ENCODE measurements at places on chromosomes 1 and 21.

- no peak for DNase-seq
Observed at GRCh38 chr21:27035791-27036190, 68.9 kb upstream of the ADAMTS5 start.

GRCh38 chr1:221394011-221394544 lies 347.8 kb downstream of the DUSP10 start:
- no peak for DNase-seq

GRCh38 chr21:42337276-42337675 lies 13.5 kb downstream of the TFF2 start:
- DNase-seq = no peak

DNA sequence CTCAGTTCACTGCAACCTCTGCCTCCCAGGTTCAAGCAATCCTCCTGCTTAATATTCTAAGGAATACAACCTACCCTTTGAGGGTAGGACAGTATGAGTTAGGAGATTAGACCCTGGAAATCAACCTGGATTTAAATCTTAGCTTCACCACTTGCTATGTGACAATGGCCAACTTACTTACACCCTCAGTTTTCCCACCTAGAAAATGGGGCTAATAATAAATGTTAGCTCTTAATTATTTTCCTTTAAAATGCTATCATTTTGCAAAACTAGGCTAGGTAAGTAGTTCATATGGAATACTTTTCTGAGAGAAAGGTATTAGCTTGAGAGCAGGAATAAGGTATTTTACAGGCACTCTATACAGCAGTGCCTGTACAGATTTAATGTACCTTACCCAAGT lies 110.8 kb downstream of the PHTF1 start:
- no peak for DNase-seq

DNA sequence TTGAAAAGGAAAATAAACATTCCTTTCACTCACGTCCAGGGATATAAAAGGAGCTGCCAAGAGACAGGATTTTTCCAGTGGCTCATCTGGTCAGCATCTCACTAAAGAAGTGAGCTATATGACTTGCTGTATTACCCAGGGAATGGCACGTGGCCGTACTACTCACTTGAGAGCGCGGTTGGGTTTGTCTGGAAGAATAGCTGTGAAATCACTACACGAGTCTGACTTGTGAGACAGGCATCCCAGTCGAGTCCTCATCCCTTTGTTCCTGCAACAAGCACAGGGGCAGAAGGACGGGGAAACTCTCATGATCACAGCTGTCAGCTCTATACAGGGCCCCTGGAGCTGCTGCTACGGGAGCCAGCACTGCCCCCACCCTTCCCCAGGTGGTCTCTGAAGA lies 17.7 kb downstream of the RGS8 start:
- DNase-seq = no peak

- DNase-seq = peak; percentile 91
Observed at GRCh38 chr1:2545754-2546514, 10.2 kb upstream of the TNFRSF14 start.

DNA sequence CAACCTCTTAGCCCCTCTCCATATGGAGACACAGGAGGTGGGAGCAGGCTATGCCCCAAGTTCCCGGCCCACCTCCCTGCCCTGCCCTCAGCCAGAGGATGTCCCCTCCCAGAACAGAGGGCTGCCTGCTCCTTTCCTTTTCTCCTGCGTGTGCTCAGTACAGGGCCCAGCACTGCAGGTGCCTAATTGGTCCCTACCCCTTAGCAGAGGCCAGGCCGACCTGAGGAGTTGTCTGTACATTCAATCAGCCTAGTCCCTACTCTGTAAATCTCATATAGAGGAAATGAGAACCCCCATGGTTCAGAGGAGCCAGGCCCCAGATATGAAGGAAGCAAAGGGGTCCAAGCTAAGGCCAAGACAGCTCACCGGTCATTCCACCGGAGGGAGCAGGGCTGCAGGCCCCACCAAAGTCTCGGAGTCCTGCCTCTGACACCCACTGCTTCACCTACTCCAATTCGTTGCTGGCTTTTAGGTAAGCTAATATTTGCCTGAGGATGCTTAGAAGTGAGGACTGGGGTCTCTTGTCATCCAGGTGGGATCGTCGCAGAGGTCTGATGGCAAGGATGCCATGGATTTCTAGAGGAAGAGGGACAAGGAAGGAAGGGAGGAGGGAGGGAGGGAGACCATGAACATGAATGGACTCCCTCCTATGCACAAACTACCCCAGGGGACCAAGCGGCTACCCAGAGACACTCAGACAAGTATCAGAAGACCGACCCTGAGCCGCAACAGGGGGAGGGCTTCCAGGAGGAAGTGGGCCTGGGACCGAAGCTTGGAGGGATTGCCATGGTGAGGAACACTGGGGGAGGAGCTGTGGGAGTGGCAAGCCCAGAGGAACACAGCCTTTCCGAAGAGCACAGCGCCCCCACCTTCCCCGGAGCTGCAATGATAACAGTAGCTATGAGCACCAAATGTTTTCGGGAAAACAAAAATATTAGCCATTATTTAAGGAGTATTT lies 30.4 kb upstream of the FOXO6 start:
- DNase-seq = no peak

GRCh38 chr1:31912839-31913239 lies 25.3 kb downstream of the PTP4A2 start:
- DNase-seq = no peak

- DNase-seq = no peak
Observed at GRCh38 chr1:220526294-220526693, 1.6 kb upstream of the MARK1 start.

DNA sequence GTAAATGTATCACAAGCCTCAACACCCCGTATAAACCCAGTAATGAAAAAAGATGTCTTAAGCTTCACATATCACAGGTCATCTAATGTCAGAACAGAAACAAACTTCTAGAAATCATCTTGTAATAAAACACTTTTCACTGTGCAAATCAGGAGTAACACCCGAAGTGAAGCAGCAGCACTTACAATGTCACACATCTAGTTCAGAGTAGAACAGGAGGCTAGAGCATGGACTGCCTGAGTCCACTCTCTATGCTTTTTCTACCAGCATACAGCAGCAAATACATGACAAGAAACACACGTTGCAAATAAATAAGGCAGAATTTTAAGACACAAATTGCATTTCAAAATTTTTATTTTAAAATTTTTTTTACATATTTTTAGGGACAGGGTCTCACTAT lies 57.2 kb downstream of the AKT3 start:
- DNase-seq = no peak

- no peak for DNase-seq
Observed at GRCh38 chr1:54609301-54609921, 13.9 kb downstream of the FAM151A start.

- DNase-seq = no peak
Observed at GRCh38 chr1:234154320-234155251, 218.7 kb upstream of the COA6 start.

DNA sequence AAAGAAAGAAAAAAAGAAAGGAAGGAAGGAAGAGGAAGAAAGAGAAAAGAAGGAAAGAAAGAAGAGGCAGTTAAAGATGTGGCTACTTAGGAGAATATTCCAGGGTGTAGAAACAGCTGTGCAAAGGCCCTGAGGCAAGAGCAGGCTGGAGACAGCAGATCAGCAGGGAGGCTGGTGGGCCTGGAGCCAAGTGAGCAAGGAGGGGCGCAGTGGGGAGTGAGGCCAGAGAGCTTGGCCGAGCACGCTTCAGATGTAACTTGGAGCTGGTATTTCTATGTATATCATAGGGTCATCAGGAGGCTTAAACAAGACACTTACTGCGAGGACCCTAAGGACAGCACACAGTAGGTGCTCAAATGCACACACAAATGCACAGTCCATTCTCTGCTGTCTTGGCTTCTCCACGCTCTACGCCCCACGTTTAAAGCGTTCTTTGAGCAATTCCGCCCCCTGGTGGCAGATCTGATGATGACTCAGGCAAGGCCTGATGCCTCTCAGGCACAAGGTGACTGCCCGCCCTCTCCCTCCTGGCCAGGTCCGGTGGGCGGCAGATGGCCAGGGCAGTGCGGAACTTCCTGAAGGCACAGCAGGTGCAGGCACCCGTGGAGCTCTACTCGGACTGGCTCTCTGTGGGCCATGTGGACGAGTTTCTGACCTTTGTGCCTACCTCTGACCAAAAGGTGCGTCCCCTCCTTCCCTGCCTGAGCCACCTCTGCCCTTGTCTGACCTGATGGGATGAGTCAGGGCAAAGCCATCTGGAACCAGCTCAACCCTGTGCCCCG lies 11.9 kb upstream of the PADI3 start:
- DNase-seq = peak; percentile 89

DNA sequence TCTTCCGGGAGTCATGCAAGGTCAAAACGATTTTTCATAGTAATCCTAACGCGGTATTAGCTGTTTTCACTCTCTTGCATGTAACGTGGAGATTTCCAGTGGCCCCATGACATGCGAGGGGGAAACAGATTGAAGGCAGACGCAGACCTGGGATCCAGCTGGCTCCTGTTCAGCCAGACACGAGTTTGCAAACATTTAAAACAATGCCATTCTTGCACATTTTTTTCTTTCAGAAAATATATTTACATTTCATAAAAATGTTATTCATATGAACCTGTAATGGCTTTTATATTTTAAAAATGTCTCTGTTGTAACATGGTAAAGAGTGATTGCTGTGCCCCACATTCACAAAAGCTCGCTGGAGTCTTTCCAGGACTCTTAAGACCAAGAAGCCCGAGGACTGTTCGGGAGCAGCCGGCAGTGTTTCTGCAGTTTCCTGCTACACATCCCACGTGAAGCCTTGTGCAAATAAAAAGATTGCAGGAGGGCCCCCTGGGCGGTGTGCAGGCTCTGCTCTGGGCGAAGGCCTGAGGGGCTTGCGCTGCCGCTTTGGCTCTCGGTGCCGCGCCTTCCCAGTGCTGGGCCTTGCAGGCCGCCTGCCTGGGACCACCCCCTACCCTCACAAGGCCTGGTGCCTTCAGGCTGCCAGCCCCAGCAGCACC lies 184.9 kb downstream of the DYRK1A start:
- no peak for DNase-seq
